ENCODE measurements at places on chromosomes 3 and 15. TPM values are rescaled to one million over a fixed set of nuclear protein-coding genes. Genes with fewer than 3 reads are reported as not detected.
A peak's percentile ranks its signal among the peaks of the same experiment; 100 is the strongest.

The CAPN3 gene
- not detected for total RNA-seq

DNA sequence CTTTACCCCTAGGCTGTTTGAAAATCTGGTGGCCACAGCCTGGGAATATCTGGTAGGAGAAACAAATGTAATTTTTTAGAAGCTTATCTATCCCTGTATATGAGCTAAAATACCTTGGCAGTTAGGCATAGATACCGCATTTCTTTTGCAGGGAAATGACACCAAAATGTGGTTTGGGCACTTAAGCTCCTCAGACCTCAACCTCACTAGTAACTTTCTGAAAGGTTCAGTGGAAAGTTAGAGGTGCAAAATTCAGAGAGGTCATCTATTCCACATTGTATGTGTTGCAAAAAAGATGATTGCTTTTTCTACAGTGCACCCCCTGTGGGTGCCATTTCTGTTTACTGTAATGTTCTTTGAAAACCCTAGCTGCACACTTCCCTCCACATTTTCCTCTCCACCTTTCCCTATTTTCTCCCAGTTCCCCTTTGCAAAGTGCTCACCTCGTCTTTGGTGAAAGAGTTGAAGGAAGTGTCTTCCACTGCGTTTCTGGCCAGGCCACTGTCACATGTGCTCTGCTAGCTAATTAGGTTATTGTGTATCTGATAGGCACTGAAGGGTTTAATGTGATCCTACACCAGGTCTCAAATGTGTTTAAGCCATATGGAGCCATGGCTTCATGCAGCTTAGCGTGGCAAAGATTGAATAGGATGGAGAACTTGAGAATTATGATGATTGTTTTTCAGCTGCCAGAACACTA, 1.3 kb downstream of the SACM1L start:
- peak; percentile 26 for DNase-seq

- peak; percentile 67 for DNase-seq
Observed at GRCh38 chr3:157125101-157125500, 34.8 kb downstream of the CCNL1 start.

The ALAS1 gene
- 57.6 TPM for total RNA-seq

The GOLGA8J gene
- total RNA-seq, result not detected

DNA sequence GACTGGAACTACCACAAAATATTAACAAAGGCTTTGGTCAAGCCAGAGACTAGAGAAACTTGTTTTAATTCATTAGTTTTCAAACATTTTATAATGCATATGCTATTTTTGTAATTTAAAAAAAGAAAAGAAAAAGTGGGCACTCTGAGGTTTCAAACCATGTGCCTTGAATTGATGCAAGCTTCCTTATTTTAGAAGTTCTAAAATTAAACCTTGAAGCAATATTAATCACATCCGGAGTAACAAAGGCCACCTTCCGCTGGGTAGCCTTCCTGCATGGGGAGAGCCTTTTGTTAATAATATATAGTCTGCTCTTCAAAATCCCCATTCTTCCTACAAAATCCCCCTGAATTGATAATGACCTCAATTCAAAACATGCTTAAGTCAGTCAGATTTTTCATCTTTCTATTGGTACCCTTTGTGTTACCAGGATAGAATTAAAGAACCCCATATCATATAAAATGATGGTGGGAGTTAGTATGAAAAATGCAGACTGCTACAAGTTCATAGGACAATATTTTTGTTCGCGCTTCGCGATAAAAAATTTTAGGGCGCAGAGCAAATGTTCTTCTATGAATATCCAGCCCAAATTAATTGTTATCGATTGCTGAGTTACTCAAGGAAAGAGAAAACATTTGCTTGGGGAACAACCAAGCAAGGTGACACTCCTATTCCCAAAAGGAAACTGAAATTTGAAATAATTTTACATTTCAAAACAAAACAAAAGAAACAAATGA, 30.6 kb downstream of the LDHAL6B start:
- peak; percentile 48 for DNase-seq

The ISLR gene
- total RNA-seq, result not detected

The VGLL3 gene
- total RNA-seq, result 0.88 TPM

- DNase-seq, result no peak
Observed at GRCh38 chr15:34789326-34789725, 6.0 kb downstream of the ACTC1 start.

GRCh38 chr3:140243575-140243974, 308.6 kb downstream of the CLSTN2 start:
- no peak for DNase-seq

The PPP1R14D gene
- not detected for total RNA-seq

The UBA7 gene
- 13.0 TPM for total RNA-seq

The SLC28A1 gene
- total RNA-seq, result not detected

The TRH gene
- not detected for total RNA-seq

GRCh38 chr3:31354373-31354772, 178.4 kb upstream of the STT3B start:
- DNase-seq, result no peak

GRCh38 chr15:41337631-41338522, 5.2 kb downstream of the NUSAP1 start:
- no peak for DNase-seq

The FAM227B gene
- total RNA-seq, result 4.5 TPM

DNA sequence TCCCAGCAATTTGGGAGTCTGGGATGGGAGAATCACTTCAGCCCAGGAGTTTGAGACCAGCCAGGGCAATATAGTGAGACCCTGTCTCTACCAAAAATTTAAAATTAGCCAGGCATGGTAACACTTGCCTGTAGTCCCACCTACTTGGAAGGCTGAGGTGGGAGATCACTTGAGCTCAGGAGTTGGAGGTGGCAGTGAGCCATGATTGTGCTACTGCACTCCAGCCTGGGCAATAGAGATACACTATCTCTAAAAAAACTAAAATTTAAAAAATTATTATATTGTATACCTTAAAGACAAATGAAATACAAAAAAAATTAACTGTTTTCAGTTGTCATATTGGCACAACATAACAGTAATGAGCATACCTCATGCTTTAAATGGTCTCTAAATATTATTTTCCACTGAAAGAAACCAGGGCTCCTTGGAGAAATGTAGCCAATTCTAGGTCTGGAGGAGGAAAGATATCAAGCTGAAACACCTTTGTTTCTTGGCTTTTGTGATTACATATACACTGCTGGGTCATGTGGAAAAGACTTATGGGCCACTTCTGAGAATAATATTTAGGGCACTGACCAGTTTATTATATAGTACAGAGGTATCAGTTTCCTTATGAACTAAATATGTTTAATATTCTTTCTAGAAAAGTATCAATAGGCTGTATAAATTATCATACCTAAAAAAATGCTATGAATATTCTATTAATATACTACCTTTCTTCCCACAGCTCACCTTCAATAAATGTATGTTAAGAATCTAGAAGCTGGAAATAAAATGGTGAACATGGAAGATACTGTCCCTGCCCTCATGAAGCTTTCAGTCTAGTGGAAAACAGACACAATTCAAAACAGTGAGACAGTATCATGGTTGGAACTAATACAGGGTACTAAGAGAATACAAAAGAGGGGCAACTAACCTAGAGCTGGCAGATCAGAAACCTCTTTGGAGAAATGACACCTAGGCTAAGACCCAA, 119.5 kb downstream of the TMCC1 start:
- DNase-seq, result no peak

The IGDCC3 gene
- 0.19 TPM for total RNA-seq

The CMTM8 gene
- 3.2 TPM for total RNA-seq

- no peak for DNase-seq
Observed at GRCh38 chr3:194582196-194582905, 50.9 kb downstream of the TMEM44 start.

The KNG1 gene
- not detected for total RNA-seq

GRCh38 chr3:100429187-100429716, 27.9 kb downstream of the LNP1 start:
- no peak for DNase-seq

DNA sequence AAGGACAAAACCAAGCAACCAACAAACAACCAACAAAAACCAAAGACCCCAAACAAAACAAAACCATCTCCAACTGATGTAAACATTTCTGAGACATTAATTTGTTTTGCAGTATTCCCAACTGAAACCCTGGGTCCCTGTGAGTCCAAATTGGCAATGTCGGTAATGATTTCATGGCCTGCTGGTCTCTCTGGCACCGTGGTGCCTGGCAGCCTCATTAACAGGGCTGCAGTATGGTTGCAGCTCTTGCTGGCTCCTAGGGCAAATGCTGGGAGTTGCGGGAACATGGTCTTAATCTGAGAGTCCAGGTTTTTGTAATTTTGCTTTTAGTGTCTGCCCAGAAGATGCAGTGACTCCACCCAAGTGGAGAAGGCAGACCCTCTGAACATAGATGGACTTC, 128.3 kb downstream of the SV2B start:
- DNase-seq, result no peak
